ENCODE measurements at places on chromosomes 12 and 14. TPM values are rescaled to one million over a fixed set of nuclear protein-coding genes. Genes with fewer than 3 reads are reported as not detected.

GRCh38 chr14:75794615-75795038 is 133.6 kb downstream of the TTLL5 start:
- no peak for DNase-seq
- H3K27me3 ChIP-seq, result no peaks in the 10 kb centered on the region
- H3K27ac ChIP-seq, result no peak overlapping the region
- H3K4me1 ChIP-seq, result no peaks in the 10 kb centered on the region
- peaks cover 42% of the 10 kb centered on the region for H3K36me3 ChIP-seq
- H3K4me3 ChIP-seq, result no peak overlapping the region

DNA sequence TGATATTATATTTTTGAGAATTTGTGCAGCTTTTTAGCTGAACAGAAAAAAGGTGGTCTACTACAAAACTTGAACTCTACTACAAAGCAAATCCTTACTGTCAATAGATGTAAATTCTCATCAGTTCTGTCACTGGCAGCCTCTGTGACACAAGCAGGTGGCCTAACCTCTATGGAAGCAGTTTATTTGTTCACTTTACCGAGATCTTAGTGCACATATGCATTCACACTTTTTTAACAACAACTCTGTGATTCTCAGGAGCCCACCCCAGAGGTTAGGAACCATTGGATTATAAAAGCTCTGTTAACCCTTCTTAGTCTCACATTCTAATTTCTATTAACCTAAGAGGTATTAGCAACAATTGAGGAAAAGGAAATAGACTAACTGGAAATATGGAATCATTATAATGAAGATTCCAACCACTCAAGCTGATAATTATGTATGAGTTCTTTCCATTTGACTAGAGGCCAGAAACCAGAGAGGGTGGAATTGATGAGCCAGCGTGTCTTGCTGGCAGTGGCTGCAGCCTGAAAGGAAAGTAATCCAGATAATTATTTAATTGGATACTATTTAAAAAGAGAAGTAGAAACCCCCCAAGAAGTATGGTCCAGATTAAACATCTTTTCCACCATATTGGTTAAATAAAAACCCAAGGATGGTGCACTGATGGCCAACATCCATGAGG is 451.1 kb downstream of the TMEM117 start:
- H3K27ac ChIP-seq, result no peak overlapping the region
- H3K4me3 ChIP-seq, result no peak overlapping the region
- no peaks in the 10 kb centered on the region for H3K36me3 ChIP-seq
- no peaks in the 10 kb centered on the region for H3K27me3 ChIP-seq
- no peak for DNase-seq

GRCh38 chr12:127294651-127295210 is 972.2 kb upstream of the TMEM132C start:
- H3K27ac ChIP-seq, result no peak overlapping the region
- H3K4me1 ChIP-seq, result no peaks in the 10 kb centered on the region
- no peaks in the 10 kb centered on the region for H3K36me3 ChIP-seq
- H3K27me3 ChIP-seq, result peaks cover 3% of the 10 kb centered on the region

KCNC2 gene
- total RNA-seq, result not detected

GALC gene
- 14.4 TPM for total RNA-seq

CAPZA3 gene
- total RNA-seq, result not detected

- no peak for DNase-seq
- H3K4me3 ChIP-seq, result no peak overlapping the region
- H3K27ac ChIP-seq, result no peak overlapping the region
These were observed 138.4 kb upstream of the PELI2 start for GRCh38 chr14:55979781-55980180.

DNA sequence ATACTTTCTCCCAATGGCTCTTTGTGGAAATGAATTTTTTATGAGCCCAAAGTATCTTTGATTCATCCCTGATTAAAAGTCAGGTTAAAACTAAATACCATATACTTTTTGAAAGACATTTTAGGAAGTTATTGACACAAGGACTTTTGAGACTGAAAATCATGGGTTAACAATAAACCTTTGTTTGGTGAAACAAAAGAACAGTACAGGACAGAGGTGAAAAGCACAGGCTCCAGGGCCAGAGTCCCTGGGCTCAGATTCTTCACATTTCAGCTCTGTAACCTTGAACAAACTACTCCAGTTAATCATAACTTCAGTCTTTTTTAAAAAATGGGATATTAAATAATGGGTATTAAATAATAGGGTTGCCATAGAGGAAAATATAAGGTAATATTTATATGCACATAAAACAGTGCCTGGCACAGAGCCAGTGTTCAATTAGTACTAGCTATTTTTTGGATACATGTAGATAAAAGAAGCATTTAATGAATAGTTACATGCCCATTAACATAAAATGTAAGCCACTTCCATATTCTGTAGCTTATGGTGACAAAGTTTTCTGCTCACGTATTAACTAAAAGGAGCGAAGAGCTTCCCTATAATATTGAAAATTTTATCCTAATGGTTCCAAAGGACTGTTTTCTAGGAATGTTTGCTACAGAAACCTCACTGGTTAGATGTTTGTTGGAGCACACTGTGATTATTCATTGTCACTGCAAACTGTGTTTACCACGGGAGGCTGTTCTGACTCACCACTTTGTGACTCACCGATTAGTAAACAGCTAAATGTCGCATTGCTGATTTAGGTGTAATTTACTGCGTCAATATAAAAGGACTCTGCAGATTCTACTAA is 255.4 kb downstream of the DAD1 start:
- H3K4me3 ChIP-seq, result no peak overlapping the region
- DNase-seq, result no peak
- no peaks in the 10 kb centered on the region for H3K4me1 ChIP-seq
- H3K27ac ChIP-seq, result no peak overlapping the region
- H3K36me3 ChIP-seq, result no peaks in the 10 kb centered on the region
- H3K27me3 ChIP-seq, result no peaks in the 10 kb centered on the region

SMIM10L1 gene
- 6.5 TPM for total RNA-seq

DNA sequence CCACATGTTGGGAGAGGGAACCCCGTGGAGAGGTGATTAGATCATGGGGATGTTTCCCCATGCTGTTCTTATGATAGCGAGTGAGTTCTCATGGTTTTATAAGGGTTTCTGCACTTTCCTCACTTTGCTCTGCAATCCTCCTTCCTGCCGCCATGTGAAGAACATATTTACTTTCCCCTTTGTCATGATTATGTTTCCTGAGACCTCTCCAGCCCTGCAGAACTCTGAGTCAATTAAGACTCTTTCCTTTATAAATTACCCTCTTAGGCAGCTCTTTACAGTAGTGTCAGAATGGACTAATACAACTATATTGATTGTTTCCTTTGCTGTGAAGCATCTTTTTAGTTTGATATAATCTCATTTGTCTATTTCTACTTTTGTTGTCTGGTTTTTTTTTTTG is 13.1 kb upstream of the RASSF9 start:
- no peaks in the 10 kb centered on the region for H3K4me1 ChIP-seq
- H3K27ac ChIP-seq, result no peak overlapping the region
- H3K27me3 ChIP-seq, result no peaks in the 10 kb centered on the region
